Stimulated activated CD4-positive, alpha-beta T cell treated with anti-CD3 and anti-CD28 coated beads, TNF-alpha, amount 100 ng/mL, for 24 hours (primary cell): ENCODE measurements at places on chromosomes 1 and 21.

DNA sequence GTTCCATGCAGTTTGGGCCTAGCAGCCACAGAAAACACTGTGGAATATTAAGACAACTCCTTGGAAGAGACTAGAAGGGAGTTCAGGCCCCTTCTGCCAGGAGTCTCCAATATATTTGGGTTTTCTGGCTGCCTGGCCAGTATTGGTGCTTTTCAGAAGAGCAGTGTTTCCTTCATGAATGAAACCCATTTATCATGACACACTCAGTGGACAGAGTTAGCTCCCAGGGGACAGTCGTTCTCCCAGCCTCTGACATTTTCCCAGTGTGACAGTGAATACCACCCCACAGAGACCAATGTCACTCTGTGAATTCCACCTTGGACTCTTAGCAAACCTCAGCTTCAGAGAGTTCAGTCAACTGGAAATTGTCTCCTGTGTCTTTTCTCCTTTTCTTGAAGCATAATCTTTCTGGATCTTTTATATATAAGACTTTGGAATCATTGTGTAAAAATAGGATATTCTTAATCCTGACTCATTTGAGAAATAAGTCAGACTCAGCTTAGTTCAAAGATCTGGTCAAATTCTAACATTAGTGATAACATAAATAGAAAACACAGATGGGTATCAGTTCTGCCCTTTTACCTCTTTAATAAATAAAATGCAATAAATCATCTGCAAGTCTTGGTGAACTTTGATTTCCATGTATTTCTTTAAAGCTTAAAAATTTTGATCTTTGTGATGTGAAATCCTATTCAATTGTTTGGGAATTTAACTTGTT, 40.4 kb downstream of the GNG12 start:
- DNase-seq = no peak

DNA sequence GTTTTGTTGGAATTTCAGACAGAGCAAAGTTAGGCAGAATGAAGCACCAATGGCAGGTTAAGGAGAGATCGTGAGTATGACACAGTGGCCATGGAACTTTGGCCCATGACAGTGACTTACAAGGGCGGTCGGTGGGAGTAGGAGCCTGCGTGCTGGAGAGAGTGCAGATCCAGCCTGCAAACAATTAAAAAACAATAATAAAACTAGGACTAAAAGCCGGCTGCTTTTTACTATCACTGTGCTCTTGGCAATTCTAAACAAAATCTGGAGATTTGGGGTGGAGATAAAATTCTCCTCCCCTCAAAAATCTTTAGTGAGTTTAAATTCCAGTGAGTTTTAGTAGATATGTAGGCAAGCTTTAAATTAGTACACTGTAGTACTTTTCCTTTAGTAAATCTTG, 96.9 kb downstream of the DHRS3 start:
- no peak for DNase-seq

DNA sequence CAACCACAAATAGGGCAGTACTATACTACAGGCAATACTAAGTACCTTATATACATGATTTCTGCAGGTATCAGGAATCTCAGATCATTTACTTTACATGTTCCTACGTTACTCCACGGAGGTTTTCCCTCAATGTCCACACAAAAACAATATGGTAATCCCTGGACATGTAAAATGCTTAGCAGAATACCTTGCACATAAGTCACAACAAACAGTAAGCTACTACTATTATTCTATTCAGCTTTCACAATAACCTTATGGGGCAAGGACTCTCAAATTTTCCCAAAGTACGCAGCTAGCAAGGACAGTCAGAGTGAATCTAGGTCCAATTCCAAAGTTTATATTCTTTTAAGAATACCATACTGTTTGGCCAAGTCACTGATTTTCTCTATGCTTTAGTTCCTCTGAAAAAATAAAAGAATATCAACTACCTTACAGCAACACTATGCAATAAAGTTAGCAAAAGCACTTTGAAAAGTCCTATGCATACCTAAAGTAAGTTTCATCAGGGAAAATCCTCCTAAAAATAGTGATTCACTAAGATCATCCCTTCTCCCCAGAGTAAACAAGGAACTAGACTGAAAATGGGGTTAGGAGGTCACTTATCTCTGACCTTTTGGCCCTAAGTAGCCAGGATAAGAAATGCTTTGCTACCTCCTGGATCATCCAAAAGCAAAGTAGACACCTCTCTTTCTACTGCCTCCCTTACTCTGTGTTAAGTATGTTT, 67.4 kb downstream of the LUZP1 start:
- no peak for DNase-seq

DNA sequence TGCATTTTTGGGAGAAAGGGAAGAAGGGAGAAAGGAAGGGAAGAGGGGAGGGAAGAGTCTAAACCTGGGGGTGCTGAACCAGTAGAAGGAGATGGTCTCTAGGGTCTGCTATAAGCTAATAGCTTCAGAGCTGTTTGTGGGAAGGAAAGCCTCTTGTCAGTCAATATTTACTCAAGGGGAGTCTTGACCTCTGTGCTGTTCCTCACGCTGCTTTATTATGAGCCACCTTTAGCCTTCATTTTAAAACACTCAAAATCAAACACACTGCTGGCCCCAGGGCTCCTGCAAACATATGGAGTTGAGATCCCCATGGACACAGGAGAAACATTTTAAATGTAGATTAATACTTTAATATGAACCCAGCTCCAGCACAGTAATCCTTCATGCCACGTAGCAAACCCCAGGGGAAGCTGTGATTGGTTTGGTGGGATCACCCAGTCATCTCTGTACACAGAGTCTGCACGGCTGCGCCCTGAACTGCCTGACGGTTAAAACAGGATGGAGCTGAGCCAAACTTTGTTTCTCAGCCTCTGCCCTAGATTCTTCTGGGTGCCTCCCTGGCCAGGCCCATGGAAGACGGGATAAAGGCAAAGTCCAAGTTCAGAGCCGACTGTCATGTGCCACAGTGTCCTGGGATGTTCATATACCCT, 40.2 kb upstream of the VWA5B1 start:
- DNase-seq = no peak

DNA sequence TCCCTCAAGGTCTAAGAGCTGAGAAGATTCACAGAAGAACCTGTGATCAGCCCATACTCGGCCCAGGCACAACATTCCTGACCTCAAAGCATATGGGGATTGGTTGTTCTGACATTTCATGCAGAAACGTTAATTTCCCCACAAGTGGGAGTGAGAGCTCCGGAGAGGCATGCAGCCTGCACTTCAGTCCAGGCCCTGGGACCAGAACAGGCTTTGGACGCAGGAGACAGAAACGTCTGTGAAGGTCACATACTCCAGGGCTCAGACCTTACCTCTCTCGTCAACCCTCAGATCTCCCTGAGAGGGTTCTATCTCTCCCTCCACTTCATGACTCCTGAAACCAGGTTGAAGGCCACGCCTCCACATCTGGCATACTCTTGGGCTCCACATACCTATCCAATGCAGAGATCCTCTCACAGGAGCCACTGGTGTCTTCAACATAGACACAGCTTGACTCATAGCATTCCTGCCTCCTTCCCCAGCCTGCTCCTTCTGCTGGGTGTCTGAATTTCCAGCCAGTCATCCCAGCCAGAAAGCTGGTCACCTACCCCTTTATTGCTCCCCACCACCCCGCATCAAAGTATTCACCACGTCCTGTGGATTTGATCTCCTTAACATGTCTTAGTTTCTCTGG, 149.2 kb downstream of the OMA1 start:
- DNase-seq = no peak

- DNase-seq = peak; percentile 48
These were observed 7.6 kb downstream of the LAPTM5 start for GRCh38 chr1:30749691-30750583.

DNA sequence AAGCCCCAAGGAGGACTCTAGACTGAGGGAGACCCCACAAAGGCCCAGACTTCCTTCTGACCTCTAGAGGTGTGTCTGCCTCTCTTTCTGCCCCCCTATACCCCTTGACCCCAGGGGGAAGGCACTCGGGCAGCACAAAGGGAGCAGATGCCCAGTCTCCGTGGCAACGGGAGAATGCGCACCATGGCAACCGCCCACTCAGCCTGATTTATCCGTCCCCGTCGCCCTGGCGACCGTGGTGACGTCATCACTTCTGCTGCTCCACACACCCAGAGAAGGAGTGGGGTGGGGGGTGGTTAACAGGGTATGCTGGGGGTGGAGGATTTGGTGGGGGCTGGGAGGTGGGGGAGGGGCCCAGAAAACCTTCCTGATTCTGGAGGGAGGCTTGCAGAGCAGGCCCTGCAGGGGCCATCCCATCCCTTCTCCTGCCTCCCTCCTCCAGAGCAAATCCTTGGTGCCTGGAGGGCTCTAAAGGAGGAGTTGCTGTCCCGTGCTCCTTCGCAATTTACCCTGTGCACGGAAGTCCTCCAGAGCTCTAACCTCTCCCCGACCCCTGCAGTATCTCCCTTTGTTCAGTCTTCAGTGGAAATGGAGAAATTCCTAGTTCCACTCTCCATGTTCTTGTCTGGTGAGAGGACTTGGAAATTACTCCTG, 6.3 kb downstream of the CELF3 start:
- DNase-seq = peak; percentile 54

DNA sequence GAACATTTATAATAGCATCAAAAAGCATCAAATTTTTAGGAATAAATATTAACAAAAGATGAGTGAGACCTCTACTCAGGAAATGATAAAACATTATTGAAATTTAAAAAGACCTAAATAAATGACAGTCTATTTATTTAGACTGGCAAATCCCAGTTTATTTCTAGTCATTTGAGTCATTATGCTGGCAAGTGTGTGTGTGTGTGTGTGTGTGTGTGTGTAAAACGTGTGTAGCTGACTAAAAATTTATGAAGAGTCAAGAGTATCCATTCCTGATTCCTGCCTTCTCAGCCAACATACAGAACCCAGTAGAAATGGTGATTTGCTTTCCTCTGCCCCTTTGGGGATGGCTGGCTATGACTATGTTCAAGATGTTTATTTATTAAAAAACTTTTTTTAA, 46.2 kb downstream of the OSBPL9 start:
- DNase-seq = no peak

DNA sequence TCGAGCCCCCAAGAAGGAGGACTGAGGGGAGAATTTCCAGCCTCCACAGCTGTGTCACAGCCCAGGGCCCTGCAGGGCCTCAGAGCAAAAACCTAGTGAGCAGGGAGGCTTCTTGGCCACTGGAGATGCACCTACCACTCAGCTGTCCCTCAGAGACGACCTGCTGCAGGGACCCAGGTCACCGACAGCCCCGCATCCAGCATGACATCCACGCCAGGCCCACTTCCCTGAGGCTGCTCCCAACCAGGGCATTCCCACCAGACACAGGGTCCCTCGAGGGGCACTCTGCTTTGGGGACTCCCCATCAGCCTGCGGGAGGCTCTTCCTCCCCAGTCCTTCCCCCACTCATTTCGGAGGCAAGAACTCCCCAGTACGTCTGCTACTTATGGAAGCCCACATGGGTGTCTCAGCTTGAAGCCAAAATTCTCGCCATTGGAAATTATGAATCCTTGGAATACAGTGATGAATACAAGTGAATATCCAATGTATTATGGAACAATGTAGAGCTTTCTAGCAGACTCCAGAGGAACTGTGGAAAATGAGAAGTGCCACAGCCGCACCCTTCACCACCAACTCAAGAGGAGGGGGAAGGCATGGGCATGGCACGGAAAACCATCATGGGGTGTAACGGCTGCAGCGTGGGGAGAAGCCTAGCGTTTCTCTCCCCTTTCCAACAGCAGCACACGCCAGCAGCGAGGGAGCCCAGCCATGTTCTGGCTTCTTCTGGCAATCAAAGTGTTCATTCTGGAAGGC, 6.9 kb downstream of the TFF3 start:
- DNase-seq = no peak

- peak; percentile 87 for DNase-seq
These were observed at the start of the genes CEPT1 and DRAM2 for GRCh38 chr1:111139956-111140679. Gene CEPT1, plus strand, starts transcription at chr1:111140223. Its CDS starts 7,492 bp downstream, at chr1:111147715. Gene DRAM2, minus strand, starts transcription at chr1:111140093. Its CDS starts 8,539 bp downstream, at chr1:111131554.

DNA sequence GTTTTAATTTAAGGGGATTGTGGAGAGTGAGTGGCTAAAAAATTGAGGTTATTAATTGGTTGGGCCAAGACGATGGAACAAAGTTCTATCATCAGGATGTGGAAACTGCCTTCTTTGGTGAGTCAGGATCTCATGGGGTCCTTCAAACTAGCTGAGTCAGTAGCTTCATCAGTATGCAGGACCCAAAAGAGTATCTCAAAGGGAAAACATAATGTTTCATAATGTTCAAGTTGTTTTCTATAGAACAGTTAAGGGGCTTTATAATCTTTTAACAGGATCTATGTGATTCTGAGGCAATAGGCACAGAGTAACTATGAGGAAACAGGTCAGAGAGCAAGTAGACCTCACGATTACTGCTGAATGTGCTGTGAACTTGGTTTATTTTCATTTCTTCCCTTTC, 3.2 kb upstream of the OLFML2B start:
- DNase-seq = no peak
